ENCODE measurements at places on chromosomes 16 and 17. TPM values are rescaled to one million over a fixed set of nuclear protein-coding genes. Genes with fewer than 3 reads are reported as not detected.
A peak's percentile ranks its signal among the peaks of the same experiment; 100 is the strongest.

Gene GFAP
- 1.3 TPM for total RNA-seq

GRCh38 chr17:72887917-72888316, 204.6 kb downstream of the SLC39A11 start:
- DNase-seq = no peak

Gene KRTAP1-1
- not detected for total RNA-seq

Gene SLFN12L
- 4.7 TPM for total RNA-seq

DNA sequence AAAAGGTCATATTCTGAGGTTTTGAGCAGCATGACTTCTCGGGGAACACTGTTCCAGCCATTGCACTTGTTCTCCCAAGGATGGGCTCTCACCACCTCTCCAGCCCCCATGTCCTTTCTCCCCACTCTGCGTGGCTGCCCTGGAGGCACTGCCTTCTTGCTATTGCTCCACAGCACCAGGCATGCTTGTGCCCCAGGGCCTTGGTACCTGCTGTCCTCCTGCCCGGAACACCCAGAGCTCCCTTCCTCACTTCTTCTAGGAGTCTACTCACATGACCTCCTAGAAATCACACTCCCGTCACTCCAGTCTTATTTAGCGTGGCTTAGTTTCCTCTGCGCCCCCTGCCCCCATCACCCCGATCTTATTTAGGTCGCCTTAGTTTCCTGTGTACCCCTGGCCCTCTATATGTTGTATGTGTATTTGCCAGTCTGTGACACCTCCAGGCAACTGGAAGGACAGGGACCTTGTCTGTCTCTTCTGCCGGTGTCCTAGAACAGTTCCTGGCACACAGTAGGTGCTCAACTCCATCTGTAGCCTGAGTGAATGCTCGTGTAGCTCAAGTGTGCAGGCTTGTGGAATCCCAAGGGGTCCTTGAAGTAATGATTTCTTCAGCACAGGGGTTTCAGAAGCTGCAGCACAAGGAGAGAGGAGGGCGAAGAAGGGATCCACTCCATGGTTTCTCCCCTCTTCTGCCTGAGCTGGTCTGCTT, 208.6 kb upstream of the CIBAR2 start:
- no peak for DNase-seq

Gene CCDC40
- total RNA-seq = 7.9 TPM

DNA sequence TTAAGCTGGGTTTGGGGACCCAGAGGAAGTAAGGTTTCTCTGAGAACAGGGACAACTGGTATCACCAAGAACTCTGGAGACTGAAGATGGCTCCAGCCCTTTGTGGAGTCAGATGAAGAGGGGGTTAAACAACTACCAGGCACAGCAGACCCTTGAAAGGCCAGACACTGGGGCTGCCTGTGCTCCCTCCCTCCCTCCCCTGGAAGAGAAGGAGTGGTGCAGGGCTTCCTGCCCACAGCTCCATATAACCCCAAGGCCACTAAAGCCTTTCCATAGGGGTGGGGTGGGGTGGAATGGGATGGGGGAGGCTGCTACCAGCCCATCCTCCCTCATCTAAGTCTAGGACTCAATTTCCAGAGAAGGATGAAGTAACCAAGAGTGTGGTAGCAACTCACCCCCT, 66.7 kb downstream of the CCDC182 start:
- no peak for DNase-seq

DNA sequence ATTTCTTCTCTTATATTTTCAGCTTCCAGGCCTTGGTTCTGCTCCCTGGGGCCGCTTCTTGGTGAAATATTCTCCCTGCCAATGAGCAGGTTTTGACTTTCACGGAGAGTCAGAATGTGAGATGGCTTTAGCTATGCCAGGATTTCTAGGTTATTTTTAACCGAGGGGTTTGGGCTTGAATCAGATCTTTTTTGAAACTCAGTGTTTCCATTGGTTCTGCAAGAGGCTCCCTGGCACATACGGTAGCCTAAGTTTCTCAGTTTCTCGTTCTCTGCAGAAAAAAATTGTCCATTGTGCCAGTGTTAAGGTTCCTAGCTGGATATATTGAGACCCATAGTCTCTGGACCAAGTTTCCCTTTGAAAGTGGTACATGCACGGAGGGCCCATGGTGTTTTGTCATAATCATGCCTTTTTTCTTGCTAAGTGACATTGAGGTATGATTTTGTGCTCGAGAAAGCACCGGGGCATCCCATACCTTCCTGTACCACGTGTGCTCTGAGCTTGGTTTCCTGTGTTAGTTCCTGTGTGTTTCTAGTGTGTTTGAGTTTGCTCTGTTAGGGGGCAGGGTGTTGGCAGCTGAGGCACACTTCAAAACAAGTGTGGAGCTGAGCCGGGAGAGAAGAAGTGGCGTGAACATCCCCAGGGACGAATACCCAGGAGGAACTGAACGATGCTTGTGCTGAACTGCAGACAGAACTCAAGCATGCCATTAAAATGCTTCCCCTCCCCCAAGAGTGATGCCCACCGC, 127.2 kb downstream of the HS3ST3B1 start:
- DNase-seq = no peak

DNA sequence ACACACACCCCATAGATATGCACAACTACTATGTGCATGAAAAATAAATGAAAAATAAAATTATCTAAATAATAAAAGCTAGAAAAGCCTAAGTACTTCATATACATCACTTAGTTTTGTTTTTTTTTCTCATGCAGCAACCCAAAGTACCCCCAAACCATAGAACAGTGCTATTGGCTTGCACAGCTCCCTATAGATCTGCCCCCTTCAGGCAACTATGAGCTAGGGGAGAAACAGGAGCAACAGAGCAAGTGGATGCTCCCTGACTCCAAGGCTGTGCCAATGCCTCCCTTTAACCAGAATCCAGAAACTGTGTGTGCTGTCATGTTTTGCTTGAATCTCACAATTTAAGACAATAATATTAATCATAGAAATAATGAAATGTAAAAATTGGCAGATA, 605.5 kb downstream of the TOX3 start:
- DNase-seq = no peak

DNA sequence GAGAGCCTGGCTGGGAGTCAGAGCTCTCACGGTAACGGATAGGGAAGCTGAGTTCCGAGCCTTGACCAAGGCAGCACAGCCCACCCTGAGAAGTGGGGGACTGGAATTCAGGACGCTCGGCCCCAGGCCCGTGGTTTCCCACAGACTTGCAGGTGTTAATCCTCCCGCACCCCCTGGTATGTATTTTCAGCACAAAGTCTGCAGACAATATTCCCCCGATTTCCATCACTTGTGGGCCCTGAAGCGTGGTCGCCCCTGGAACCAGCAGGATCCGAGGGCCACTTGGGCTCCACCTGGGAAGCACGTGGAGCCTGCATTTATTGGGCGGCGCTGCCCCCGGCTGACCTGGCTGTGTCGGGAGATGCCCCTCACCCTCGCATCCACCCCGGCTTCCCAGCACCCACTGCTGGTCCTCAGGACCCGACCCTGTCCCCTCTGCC, 60.2 kb downstream of the WSB1 start:
- peak; percentile 88 for DNase-seq

GRCh38 chr16:88471575-88471974, 18.5 kb downstream of the ZFPM1 start:
- DNase-seq = no peak

Gene AATF
- total RNA-seq = 42.3 TPM

DNA sequence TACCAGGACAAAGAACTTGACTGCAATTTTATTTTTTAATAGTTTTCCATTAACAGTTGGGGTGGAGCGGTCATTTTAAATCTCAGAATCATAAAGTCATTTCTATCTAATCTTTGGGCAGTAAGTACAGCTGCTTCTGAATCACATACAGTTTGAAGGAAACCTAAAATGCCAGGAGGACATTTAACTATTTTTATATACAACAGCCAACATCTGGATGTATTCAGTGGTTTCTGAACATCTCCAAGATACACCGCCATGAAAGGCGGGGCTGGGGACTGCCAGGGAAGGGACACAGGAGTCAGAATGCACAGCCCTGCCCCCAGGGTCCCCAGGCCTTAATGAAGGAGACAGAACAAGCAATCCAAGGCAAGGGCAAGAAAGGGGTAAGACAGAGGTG, 392.3 kb downstream of the SLC39A11 start:
- DNase-seq = no peak

GRCh38 chr16:68097895-68098294, 12.7 kb downstream of the NFATC3 start:
- DNase-seq = no peak

GRCh38 chr17:36086791-36087190, 3.2 kb downstream of the CCL3 start:
- no peak for DNase-seq

- no peak for DNase-seq
Observed at GRCh38 chr16:81461766-81462165, 17.2 kb downstream of the CMIP start.

- no peak for DNase-seq
Observed at GRCh38 chr17:43755389-43755875, 3.2 kb downstream of the SOST start.

DNA sequence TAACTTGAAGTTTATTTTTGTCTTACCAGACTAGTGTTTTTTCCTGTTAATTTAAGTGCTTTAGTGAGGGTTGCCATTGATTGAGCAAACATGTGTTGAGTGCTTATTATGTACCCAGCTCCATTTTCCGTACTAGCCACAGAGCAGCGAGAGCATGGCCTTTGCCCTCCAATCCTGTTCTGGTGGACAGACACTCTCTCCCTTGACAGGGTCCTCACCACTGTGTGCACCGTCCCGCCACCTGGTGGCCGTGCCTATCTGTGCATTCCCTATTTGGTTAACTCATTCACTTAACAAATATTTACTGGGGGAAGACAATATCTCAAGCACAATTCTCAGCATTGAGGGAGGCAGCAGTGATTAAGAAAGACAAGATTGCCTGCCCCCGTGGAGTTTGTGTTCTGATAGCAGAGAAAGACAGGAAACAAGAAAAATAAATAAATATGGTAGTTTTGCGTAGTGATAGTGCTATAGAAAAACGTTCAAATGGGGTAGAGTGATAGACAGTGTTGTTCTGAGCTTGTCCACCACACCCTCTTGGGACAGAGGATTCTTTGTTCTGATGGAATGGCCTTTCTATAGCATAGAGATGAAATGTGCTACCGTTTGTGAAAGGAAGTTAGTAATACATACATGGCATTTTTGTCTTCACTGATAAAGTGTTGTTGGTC, 13.0 kb downstream of the CDH13 start:
- no peak for DNase-seq

DNA sequence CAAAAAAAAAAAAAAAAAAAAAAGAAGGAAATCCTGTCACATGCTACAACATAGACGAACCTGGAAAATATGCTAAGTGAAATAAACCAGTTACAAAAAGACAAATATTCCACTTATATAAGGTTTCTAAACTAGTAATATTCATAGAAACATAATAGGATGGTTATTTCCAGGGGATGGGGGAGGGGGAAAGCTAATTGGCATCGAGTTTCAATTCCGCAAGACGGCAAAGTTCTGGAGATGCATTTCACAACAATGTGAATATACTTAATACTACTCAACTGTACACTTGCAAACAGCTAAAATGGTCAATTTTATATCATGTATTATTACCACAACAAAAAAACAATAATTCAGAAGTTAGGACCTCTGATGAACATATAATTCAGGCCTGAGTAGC, 37.9 kb upstream of the ABCA9 start:
- DNase-seq = no peak

- DNase-seq = no peak
Observed at GRCh38 chr17:38747463-38748148, 530 bp downstream of the PCGF2 start.

- DNase-seq = peak; percentile 82
Observed at GRCh38 chr17:352421-353212, at the start of gene RPH3AL. Gene RPH3AL, minus strand, starts transcription at chr17:352807. Its CDS starts 25,264 bp downstream, at chr17:327543.

DNA sequence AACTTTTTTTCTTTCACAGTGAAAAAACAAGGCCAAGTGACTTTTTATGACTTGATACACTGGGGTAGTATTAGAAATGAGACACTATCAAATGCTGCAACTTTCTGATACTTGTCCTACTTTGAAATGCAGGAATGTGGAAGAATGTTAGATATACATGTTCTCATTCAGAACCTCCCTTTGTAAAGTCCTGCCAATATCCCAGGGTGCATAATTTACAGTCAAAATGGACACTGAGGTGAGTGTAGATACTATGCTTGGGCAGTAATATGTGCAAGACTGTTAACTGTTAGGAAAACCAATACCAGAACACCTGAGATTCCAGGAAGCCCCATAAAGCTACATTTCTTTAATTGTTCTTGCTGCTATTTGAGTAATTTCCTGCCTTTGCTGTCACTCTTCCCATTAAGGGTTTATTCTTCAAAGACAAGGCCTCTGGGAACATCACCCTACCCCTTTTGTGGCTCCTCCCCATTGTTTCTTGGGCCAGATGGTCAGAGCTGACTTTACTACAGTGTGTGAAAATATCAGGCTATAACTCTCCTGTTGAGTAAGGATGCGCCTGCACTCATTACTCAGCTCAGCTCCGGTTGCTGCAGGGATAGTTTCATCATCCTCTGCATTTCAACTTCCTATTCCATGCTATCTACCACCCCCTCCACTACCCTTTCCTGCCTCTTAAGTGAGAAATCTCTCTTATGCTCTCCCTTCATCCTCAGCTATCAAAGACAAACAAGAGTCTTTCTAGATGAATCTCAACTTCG, 48.7 kb downstream of the TMEM100 start:
- DNase-seq = no peak

DNA sequence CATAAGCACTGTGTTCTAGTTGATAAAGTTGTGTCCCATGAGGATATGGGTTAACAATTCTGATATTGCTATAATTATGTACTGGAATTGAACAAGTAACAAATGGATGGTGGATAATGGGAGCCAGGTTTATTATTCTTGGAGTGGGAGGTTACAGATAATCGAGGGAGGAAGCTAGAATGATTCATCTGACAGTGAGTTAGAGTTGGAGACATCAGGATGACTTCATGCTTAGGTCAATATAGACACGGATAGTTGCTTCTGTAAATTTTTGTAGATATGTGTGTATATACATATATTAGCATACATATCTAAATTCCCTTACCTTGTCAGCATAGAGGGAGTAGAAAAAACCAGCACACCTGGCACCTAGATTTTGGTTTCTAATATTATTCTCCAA, 293.4 kb downstream of the SHISA9 start:
- no peak for DNase-seq

GRCh38 chr17:81859906-81860755, at the start of gene P4HB:
Gene P4HB, minus strand, starts transcription at chr17:81860535. Its CDS starts 64 bp downstream, at chr17:81860471.
- DNase-seq = peak; percentile 99

- no peak for DNase-seq
Observed at GRCh38 chr17:29121442-29121841, 58.8 kb downstream of the MYO18A start.

Gene ABI3
- 12.5 TPM for total RNA-seq

- no peak for DNase-seq
Observed at GRCh38 chr16:84505249-84506187, 1.1 kb upstream of the MEAK7 start.

Gene RASD1
- total RNA-seq = 254 TPM

DNA sequence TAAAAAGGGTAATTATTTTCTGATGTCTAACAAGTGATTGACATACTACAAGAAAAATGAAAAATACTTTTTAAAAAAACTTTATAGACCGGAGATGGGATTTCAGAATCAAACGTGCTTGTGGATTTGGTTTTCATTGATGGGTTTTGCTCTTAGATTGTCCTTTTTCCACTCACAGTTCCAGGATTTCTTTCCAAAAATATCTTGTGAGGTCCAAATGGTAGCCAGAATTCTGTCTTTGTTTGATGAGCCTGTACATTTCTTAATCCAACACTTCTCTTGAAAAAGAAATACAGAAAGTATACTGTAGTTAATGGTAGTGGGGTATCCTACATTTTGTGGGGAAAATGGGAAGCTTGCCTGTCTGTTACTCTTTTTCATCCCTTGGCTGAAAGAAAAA, 329.3 kb downstream of the KCNJ2 start:
- DNase-seq = no peak

Measured in mesenteric fat pad (tissue), 1 donor.